ENCODE measurements at places on chromosomes 11 and 22. TPM values are rescaled to one million over a fixed set of nuclear protein-coding genes. Genes with fewer than 3 reads are reported as not detected.

FUT4 gene
- 2.8 TPM for polyA plus RNA-seq

MAPK8IP2 gene
- 0.11 TPM for polyA plus RNA-seq

APLNR gene
- not detected for polyA plus RNA-seq

NPAS4 gene
- polyA plus RNA-seq, result 0.08 TPM

TEAD1 gene
- 78.9 TPM for polyA plus RNA-seq

KCNJ1 gene
- 0.08 TPM for polyA plus RNA-seq

MGAT3 gene
- polyA plus RNA-seq, result 0.09 TPM

ANKK1 gene
- not detected for polyA plus RNA-seq

OR51B5 gene
- not detected for polyA plus RNA-seq

ELF5 gene
- not detected for polyA plus RNA-seq

RNF26 gene
- 38.0 TPM for polyA plus RNA-seq

DRICH1 gene
- polyA plus RNA-seq, result not detected

TEX12 gene
- polyA plus RNA-seq, result not detected

ELFN2 gene
- 0.02 TPM for polyA plus RNA-seq

PRRG4 gene
- polyA plus RNA-seq, result 0.27 TPM

CD3D gene
- polyA plus RNA-seq, result not detected

MFRP gene
- polyA plus RNA-seq, result not detected

ATP6V1E1 gene
- polyA plus RNA-seq, result 244 TPM

OR51M1 gene
- polyA plus RNA-seq, result not detected

CDC42BPG gene
- 0.03 TPM for polyA plus RNA-seq

GLYATL2 gene
- 1.2 TPM for polyA plus RNA-seq

TUBGCP6 gene
- 7.3 TPM for polyA plus RNA-seq

NCAM1 gene
- polyA plus RNA-seq, result 0.17 TPM

CDKN1C gene
- polyA plus RNA-seq, result 5.2 TPM

SEC14L6 gene
- polyA plus RNA-seq, result 0.21 TPM

TSPO gene
- 47.5 TPM for polyA plus RNA-seq

SCGB1C1 gene
- polyA plus RNA-seq, result not detected

CECR2 gene
- polyA plus RNA-seq, result 0.09 TPM

SMC1B gene
- polyA plus RNA-seq, result 0.01 TPM

CSRP3 gene
- polyA plus RNA-seq, result 0.15 TPM

MYRF gene
- 0.10 TPM for polyA plus RNA-seq

DTX4 gene
- 1.2 TPM for polyA plus RNA-seq

CARD16 gene
- polyA plus RNA-seq, result 97.2 TPM

RTL10 gene
- 5.6 TPM for polyA plus RNA-seq

CD3G gene
- polyA plus RNA-seq, result not detected

NPTXR gene
- 0.84 TPM for polyA plus RNA-seq

BAIAP2L2 gene
- 0.77 TPM for polyA plus RNA-seq

PATE2 gene
- not detected for polyA plus RNA-seq

KCNQ1 gene
- not detected for polyA plus RNA-seq

HMOX1 gene
- 116 TPM for polyA plus RNA-seq

KCNE3 gene
- 0.25 TPM for polyA plus RNA-seq

MISFA gene
- polyA plus RNA-seq, result 1.7 TPM

TBX10 gene
- polyA plus RNA-seq, result not detected

DDI1 gene
- polyA plus RNA-seq, result not detected

CCND1 gene
- polyA plus RNA-seq, result 523 TPM

ACR gene
- polyA plus RNA-seq, result not detected

HOATZ gene
- not detected for polyA plus RNA-seq

MUC6 gene
- polyA plus RNA-seq, result not detected

KCTD14 gene
- polyA plus RNA-seq, result 2.5 TPM

LAYN gene
- 94.0 TPM for polyA plus RNA-seq

A4GALT gene
- polyA plus RNA-seq, result 9.3 TPM

RIMBP3C gene
- polyA plus RNA-seq, result 0.02 TPM

TMEM191B gene
- not detected for polyA plus RNA-seq

HTR3A gene
- polyA plus RNA-seq, result not detected

THRSP gene
- 0.19 TPM for polyA plus RNA-seq

OR10A4 gene
- polyA plus RNA-seq, result not detected

TRPM5 gene
- polyA plus RNA-seq, result not detected

TCN1 gene
- polyA plus RNA-seq, result not detected
